ENCODE measurements at places on chromosomes 12 and 14. TPM values are rescaled to one million over a fixed set of nuclear protein-coding genes. Genes with fewer than 3 reads are reported as not detected.

Gene SLC48A1
- total RNA-seq, result 13.9 TPM

Gene GUCY2C
- not detected for total RNA-seq

Gene LRTM2
- not detected for total RNA-seq

Gene PRH2
- not detected for total RNA-seq

Gene HIF1A
- total RNA-seq, result 415 TPM

Gene SPTB
- total RNA-seq, result not detected

Gene ARHGEF40
- total RNA-seq, result 38.1 TPM

Gene GLIPR1L2
- 15.6 TPM for total RNA-seq

Gene FAM186B
- 0.54 TPM for total RNA-seq

All from cardiac atrium fibroblast (primary cell).